AG04449 (cell line): ENCODE measurements at places on chromosomes 2 and 18.

DNA sequence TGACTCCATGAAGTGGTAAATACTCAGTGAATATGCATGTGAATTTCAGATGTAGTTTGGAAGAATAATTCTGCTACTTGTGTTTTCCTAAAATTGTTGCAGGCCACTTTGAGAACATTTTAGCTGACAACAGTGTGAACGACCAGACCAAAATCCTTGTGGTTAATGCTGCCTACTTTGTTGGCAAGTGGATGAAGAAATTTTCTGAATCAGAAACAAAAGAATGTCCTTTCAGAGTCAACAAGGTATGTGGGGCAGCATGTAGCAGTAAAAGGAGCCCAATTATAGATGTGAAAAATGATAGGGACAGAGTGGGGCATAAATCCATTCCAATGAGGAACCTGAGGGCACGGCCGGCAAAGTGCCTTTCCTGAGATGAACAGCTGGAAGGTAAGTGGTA is 16.1 kb downstream of the SERPINB5 start:
- no peak for DNase-seq

DNA sequence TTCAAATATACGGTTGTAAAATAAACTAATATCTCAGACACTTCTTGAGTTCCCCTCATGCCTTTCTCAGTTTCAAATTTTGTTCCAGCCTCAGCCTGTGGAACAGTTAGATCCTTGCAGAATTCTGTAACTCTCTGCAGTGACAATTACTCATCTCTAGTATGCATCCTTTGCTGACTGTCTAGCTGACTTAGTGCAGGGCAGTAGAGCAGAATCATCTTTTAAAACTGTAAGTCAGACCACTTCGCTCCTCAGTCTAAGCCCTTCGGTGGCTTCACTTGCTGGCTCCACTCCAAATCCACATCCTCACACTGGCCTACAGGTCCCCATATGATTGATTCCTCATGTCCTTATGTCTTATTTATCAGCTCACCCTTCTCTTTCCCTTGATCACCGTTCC is 164.1 kb upstream of the ZSWIM2 start:
- no peak for DNase-seq

DNA sequence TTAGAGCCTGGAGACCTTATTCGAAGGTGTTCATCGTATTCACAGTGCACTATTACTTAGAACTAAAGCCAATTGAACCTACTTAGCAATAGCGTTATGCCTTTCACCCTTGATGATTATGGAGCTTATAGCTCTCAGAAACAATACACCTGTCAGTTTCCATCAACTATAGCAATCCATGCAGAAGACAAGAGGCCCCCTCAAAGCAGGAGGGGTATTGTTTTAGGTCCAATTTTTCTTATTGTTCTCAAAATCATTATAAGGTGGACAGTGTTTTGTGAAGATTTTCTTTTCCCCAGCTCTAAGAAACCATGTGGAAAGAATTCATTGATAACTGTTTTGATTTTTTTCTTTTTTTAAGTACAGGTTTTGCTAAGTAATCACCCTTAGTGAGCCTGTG is 135.5 kb downstream of the MEIS1 start:
- DNase-seq, result no peak

GRCh38 chr2:75113231-75113869 is 86.0 kb downstream of the TACR1 start:
- no peak for DNase-seq

DNA sequence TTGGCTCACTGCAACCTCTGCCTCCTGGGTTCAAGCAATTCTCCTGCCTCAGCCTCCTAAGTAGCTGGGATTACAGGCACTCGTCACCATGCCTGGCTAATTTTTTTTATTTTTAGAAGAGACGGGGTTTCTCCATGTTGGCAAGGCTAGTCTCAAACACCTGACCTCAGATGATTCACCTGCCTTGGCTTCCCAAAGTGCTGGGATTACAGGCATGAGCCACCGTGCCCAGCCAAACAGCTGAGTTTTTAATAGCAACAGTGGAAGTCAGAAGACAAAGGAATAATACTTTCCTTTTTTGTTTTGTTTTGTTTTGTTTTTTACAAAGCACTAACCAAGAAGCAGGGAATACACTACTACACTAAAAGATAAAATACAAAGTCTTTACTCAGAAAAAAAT is 16.9 kb downstream of the GPR75 start:
- DNase-seq, result no peak

- no peak for DNase-seq
These were observed 675 bp upstream of the SPIRE1 start for GRCh38 chr18:12658426-12659138.

DNA sequence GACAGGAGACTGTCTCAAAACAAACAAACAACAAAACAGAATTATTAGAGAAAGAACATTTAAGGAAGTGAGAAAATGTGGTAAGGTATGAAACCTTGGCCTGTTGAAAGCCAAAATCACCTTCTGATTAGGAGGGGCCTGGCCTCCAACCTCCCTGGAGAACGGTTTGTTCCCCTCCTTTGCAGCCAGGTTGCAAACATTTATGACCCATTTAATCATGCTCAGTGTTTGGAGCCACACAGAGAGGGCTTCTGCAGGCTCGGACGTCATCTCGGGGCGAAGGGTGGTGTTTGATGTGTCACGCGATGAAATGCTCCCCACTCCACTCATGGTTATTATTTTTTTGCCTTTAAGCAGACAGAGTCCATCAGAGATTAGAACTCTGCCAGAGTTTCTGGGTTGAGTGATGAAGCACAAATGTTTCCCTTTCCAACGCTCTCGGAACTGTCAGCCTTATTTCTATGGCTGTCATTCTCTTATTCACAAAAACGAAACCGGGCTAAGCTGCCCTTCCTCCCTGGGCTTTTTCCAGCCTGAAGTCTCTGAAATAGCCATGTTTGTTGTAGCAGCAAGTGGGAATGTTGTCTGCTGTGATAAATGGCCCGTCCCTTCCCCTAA is 33.6 kb upstream of the ROCK2 start:
- DNase-seq, result no peak

- DNase-seq, result no peak
These were observed 114.2 kb downstream of the RTP5 start for GRCh38 chr2:241983571-241984270.

DNA sequence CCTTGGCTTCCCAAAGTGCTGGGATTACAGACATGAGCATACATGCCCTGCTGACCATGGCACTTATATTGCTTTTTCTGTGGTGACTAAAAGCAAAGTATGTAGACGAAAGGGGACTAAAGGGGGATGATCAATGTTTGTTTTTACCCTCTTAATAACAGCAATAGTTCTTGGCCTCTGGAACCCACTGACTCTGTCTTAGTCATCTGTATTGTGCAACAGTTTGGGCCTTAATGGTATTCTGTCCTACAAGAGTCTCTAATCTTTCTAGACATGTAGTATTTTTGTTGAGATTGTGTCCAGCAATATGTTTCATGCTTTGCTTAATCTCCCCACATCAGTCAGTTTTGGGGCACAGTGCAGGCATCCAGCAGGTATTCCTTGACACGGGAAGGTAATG is 359.9 kb upstream of the FANCL start:
- DNase-seq, result no peak

GRCh38 chr2:60439219-60439974 is 114.1 kb downstream of the BCL11A start:
- DNase-seq, result no peak

DNA sequence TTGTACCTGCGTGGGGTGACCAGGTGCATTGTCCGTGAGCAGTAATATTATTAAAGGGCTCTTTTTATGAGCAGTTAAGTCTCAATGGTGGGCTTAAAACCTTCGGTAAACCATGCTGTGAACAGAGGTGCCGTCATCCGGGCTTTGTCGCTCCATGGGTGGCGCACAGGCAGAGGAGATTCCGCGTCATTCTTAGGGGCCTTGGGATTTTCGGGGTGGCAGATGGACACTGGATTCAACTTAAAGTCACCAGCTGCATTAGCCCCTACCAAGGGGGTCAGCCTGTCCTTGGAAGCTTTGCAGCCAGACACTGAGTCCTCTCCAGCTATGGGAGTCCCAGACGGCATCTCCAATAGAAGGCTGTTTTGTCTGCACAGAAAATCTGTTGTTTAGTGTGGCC is 107.7 kb downstream of the NFATC1 start:
- no peak for DNase-seq

GRCh38 chr2:777051-777450 is 99.8 kb upstream of the TMEM18 start:
- no peak for DNase-seq

GRCh38 chr18:41731884-41732283 is 223.2 kb upstream of the PIK3C3 start:
- no peak for DNase-seq

DNA sequence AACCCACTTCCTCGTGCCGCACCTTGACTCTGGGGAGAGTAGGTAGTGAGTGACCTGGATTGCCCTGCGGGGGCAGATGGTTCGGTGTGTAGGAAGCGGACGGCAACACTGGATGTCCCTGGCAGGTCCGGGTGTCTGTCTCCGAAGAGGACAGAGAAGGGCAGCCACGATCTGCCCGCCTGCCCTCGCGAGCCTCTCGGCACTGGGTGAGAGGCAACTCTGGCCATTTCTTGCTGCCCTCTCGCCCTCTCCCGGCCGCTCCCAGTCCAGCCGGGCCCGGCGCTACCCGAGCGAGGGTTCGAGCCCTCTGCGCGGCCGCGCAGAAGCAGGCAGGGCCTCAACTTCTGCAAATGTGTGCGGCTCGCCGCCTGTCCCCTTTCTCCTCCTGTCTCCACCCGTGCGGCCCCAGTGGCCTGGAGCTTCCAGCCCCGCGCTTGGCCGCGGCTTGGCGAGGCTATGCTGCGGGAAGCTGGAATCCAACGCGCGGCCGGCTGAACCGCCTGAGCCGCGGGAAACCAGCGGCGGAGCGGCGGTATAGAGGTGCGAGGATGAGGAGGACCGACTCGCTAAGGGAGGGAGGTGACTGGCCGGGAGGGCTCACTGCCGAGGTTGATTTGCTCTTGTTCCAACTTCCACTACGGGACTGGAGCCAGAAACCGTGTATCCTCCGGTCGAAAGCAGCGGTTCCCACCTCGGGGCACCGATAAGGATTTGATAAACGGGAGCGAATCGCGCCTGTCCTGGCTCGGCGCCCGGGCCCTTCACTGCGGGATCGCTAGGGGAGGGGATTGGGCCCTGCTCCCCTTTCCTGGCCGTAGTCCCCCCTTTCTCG is 1.5 kb downstream of the EPAS1 start:
- no peak for DNase-seq

DNA sequence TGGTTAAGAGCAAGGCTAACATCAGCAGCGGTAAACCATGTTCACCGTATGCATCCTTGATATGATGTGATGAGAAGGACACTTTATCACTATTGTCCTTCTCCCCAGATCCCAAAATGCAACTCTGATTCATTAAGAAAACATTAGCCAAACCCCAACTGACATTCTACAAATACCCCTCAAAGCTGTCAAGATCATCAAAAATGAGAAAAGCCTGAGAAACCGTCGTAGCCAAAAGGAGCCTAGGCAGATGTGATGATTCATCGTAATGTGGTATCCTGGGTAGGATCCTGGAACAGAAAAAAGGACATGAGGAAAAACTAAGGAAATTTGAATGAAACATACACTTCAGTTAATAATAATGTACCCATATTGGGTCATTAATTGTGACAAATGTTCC is 67.3 kb upstream of the ST6GAL2 start:
- DNase-seq, result no peak

DNA sequence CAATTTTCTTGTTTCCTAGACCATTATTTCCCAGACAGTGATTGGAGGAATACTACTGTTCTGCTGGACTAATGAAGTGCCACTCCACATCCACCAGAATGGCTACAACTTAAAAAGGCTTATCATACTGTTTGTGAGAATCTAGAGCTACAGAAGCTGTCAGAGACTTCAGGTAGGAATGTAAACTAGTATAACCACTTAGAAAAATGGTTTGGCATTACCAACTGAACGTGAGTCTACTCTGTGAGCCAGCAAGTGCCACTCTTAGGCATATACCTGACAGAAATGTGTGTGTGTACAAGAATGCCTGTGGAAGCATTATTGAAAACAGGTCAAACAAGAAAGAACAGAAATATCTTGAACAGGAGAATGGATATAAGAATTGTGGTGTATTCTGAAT is 4.2 kb upstream of the SCN3A start:
- no peak for DNase-seq

GRCh38 chr2:21655136-21655535 is 531.4 kb downstream of the TDRD15 start:
- DNase-seq, result no peak

DNA sequence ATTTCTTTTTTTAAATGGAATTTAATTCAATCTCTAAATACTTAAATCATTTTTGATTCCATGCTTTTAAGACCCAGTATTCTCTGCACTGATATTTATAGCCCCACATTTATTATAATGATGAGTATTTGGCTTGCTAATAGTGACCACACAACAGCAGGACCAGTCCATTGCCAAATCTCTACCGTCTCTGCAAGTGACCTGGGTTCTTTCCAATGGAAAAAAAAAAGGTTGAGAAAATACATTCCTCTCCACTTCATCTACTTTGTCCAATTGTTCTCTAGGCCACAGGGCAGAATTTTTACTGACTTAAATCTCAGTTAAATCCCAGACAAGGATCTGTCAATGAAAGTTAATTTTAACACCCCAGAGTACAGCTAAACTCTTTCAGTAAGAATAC is 20.5 kb downstream of the GRB14 start:
- DNase-seq, result no peak

- no peak for DNase-seq
These were observed 750.8 kb upstream of the ACVR2A start for GRCh38 chr2:147094077-147094476.

GRCh38 chr2:74029714-74030397 is 45.1 kb downstream of the TET3 start:
- no peak for DNase-seq

- DNase-seq, result no peak
These were observed 216.2 kb downstream of the CDH20 start for GRCh38 chr18:61549416-61549815.

DNA sequence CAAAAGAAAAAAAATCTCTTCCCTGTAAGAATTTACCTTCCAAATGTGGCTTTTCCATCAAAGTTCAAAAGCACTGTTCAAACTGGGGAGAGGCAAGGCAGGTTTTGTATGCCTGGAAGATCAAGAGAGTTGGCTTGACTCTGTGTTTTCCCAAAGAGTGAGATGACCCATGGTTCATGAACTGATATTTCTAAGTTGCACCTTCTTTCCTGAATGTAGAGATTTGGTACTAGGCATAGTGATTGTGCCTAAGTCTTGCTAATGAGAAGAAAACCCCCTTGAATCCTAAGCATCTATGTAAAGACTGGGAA is 23.4 kb upstream of the LPIN1 start:
- DNase-seq, result no peak

DNA sequence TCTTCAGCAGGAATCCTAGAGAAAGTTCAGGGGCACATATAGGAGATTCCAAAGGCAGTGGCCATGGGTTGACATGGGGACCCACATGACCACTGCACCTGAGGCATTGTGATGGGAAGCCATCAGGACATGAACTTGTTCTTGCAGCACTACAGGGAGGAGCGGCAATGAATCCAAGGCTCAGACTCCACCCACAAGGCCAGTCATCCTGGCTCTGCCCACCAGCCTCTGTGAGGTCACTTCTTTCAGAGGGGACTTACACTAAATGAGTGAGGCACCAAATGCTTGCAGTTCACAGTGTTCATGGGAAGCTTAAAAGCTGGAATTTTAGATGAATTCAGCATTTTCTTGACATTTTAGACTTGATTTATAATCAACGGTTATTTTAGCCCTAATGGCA is 254.2 kb downstream of the SETBP1 start:
- DNase-seq, result no peak
